Effector memory CD4-positive, alpha-beta T cell (primary cell): ENCODE measurements at places on chromosomes 11 and 22.

- no peak for DNase-seq
These were observed 480 bp downstream of the PLEKHA7 start for GRCh38 chr11:17013548-17014320.

- no peak for DNase-seq
These were observed 59.2 kb downstream of the MPPED1 start for GRCh38 chr22:43470941-43471585.

DNA sequence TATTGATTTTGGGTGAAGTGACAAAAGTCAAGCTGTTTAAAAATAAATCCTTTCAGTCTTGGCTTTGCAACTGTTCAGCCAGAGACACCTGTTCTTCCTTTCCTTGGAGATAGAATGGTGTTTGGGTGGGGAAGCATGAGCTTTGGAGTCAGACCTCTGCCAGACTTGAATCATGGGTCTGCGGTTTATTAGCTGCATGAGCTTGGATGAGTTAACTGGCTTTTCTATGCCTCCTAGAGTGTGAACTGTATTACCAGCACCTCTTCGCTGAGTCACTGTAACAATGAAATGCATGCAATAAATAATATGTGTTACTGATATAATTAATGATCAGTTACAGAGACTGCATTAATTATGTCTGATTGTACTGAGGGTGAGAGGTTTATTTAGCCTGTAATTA is 13.5 kb upstream of the MYEOV start:
- no peak for DNase-seq

DNA sequence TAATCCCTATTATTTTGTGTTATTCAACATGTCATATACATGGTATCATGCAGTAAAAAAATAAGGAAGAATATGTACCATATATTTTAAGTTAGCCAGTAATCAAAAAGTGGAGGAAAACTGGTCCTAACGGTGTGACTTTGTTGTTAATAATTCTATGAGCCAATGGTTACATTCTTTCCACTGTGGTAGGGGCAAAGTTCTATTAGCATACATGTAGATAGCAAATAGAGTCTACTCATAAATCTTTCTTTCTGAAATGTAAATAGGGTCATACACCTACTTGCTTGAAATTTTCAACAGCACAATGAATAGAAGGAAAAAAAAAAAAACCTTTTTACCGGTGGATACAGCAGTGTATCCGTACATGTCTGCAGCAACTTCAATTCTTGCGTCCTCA is 364.8 kb downstream of the RAB38 start:
- no peak for DNase-seq

GRCh38 chr11:85826116-85826855 is 15.3 kb upstream of the SYTL2 start:
- no peak for DNase-seq

- DNase-seq, result no peak
These were observed 5.8 kb downstream of the POLDIP3 start for GRCh38 chr22:42608823-42609361.

DNA sequence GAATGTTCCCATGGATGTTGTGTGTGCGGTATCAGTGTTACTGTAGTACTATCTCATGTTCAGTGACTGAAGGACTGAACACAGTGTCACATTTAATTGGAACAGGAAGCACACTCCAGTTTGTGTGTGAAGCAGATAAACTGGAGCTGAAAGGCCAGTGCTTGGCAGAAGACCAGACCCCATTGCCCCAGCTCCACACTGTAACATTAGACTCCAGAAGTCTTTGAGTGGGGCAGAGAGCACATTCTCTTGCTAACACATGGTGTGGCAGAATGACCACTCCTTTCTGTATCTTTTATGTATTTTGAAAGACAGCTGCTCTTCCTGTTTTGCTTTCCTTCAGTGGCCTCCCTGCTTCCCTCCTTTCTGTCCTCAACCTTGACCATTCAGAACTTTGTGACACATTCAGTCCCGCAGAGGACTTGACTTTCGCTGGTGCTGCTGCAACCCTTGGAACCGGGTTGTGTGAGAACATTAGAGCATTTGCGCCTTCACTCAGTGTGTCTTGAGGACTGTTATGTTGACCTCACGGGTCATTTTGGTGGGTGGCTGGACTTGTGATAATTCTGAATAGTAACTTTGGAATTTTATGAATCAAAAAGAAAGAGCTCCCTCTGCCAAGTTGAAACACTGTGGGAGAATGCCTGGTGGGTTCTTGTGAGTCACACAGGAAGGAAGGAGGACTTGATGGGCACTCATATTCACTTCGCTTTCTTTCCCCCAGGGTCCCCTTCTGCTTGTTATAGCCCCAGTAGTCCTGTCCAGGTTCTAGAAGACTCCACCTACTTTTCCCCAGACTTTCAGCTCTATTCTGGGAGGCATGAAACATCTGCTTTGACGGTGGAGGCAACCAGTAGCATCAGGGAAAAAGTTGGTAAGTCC is 26.4 kb downstream of the AMOTL1 start:
- DNase-seq, result no peak

- DNase-seq, result no peak
These were observed 12.7 kb upstream of the TMEM218 start for GRCh38 chr11:125123947-125124617.

GRCh38 chr11:134555510-134555909 is 143.5 kb upstream of the B3GAT1 start:
- no peak for DNase-seq

GRCh38 chr11:108732395-108732794 is 67.5 kb downstream of the DDX10 start:
- DNase-seq, result no peak
